Activated CD8-positive, alpha-beta memory T cell treated with anti-CD3 and anti-CD28 coated beads for 1 hour (primary cell): ENCODE measurements at places on chromosomes 3 and 15.

- DNase-seq, result no peak
Measured at GRCh38 chr15:42836251-42836650, 84.3 kb downstream of the TTBK2 start.

DNA sequence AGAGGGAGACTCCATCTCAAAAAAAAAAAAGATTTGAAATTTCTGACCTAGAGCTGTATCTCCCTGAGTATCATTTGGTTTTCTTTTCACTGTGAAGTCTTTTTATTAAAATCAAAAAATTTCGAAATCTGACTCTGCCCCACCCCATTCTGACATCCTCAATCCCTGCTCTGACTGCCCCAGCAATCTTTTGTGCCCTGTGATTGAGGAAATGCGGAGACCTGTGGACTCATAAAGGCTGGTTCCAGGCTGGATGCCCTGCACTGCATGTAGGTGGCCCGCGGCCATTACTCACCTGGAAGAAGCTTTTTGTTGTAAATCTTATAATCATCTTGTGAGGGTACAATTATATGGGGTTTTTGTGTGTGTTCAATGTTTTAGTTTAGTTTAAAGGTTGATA, 147.3 kb upstream of the SEMA6D start:
- DNase-seq, result no peak

DNA sequence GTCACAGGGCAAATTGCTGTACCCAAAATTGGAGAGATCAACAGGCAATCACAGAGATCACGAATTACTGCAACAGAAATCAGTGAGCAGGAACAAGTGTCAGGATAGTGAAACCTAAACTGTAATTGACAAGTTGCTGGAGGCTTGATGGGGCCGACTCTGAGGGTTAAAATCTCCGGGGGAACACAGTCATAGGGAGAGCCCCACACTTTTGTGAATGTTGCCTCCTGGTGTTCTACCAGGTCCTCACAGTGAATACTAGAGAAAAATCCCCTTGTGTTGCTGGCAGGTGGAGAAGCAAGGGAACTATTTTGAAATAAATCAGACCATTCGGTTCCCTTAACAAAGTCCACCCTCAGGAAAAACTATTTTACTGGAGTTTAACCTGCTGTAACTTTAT, 697.5 kb upstream of the CBLB start:
- no peak for DNase-seq

DNA sequence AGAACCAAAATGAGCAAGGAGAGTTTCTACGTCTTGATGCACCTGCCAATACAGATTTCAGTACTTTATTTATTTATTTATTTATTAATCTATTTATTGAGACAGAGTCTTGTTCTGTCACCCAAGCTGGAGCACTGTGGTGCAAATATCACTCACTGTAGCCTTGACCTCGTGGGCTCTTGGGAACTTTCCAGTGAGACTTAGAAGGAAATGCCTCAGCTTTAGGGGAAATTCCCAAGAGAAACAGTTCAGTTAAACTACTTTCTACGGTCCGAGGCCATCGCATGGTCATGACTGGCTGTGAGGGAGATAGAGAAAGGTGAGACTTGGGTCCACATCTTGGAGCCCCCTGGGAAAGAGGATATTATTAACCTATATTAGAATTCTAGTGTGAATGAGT, 47.0 kb upstream of the HERC1 start:
- DNase-seq, result no peak

- DNase-seq, result no peak
Measured at GRCh38 chr3:142896201-142896755, 7.4 kb upstream of the PCOLCE2 start.

- no peak for DNase-seq
Measured at GRCh38 chr3:143658861-143659260, 189.4 kb downstream of the SLC9A9 start.

GRCh38 chr3:111531446-111531845, 10.6 kb upstream of the CD96 start:
- DNase-seq, result no peak

GRCh38 chr3:72847282-72847681, 963 bp downstream of the SHQ1 start:
- DNase-seq, result no peak

GRCh38 chr3:141578202-141578973, 91.6 kb downstream of the RASA2 start:
- no peak for DNase-seq

- DNase-seq, result no peak
Measured at GRCh38 chr15:31236184-31237042, 90.2 kb upstream of the KLF13 start.

GRCh38 chr15:47756872-47757271, 39.6 kb downstream of the SEMA6D start:
- DNase-seq, result no peak

- no peak for DNase-seq
Measured at GRCh38 chr3:52321481-52321880, 5.4 kb downstream of the DNAH1 start.

DNA sequence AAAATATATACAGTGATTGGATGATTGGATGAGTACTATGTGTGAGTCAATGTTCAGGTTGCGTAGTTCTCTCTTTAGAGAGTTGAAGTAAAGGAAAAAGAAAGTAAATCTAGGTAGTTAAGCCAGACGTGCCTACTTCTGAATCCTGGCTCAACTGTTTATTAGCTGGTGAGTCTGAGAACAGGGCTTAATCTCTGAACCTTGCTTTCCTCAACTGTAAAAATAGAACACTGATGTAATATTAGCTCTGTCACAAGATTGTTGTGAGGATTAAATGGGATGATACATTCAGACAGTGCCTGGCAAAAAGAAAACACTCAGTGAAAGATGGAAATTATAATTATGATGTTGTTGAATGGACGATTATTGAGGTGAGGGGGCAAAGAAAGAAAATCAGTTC, 413.4 kb downstream of the MAGI1 start:
- DNase-seq, result no peak

DNA sequence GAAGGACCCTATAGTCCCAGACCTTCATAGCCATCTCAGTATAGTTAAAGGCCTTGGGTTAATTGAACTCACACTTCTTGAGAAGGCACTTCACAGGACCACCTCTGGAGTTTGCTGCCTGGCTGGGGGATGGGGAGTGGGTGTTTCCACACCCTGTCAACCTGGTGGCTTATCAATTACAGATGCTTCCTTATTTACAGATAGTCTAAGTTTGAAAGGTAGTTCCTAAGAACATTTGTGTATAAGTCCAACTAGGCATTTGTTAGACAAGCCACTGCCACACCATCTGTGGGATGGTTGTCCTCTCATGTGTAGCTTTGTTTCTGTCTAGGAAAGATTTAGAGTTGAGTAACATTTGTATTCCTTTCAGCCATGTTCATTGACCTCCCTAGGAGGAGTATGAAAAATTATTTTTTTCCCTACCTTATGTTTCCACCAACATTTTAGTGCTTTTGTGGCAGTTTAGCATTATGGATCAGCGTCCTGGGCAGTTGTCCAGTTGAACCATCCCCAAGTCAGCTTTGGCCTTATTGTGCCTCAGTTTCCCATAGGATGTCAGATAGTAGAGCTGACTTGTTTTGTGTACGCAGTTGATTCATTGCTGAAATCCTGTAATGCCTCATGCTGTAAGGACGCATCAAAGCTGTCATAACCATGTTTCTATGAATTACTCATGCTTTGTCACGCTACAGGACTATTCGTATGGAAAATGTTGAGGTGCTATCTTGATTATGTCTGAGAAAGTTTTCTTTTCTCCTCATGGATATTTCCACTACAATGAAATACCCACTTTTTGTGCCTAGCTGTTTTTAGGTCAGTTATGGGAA, 21.2 kb upstream of the SIAH2 start:
- no peak for DNase-seq

DNA sequence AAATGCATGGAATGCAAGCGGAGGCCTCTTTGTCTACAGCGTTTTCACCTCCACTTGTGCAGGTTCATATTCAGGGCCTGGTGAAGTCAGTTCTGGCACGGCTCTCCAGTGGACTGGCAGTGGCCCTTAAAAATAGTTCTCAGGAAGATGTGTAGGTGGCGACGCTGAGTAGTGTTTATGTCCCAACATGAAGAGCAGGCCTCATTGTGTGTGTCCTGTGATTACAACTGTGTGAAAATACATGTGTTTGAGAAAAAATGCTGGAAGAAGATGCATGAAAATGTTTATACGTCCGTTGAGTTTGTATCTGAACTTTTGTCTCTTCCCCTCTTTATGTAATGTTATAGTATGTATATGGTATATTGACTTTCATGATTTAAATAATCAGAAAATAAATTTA, 7.2 kb downstream of the LIPC start:
- no peak for DNase-seq

DNA sequence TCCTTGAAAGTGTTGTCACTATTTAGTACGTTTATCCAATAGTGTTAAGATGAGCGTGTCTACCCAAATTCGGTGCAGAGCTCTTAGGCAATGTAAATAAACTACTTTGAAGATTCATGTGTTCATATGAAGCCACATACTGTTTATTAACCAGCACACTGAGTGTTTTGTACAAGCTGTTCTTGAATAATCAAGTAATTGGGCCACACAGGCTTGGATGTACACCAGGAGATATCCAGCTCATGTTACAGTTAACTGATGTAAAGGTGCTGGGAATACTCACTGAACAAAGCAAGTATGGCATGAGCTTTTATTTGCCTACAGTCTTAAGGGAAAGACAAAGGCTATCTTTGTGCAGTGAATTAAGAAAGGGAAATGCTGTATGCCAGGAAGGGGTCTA, 632 bp upstream of the DHX36 start:
- DNase-seq, result no peak

- no peak for DNase-seq
Measured at GRCh38 chr3:109116031-109116430, 1.9 kb downstream of the MORC1 start.

DNA sequence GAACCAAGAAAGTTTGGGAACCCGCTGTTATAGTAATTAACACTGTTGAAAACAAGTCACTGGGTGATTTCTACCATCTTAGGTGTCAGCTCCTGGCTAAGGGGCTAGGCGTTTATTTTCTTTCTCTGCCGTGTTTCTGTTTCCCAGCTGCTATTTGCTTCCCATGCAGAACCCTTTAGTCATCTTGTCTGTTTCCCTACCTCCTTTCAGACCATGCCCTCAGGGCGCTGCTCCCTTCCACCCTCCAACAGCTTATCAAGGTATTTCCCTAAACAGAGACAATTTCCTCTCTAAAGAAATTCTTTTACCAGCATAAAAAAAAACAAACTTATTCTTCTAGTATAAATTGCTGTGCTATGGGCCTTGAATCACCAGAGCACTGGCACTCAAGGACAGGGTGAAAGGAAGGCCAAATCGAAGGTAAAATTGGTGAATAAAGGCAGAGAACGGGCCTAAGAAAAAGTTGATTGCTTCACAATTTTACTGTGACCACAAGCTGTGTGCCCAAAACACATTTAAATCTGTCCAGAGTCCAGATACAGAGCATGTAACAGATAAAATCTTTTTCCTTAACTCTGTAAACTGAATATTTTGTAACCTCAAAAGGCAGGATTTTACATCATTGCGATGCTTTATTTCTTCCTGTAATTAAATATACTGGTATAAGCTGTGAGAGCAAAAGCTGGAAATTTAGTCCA, 319.2 kb downstream of the ZNF621 start:
- no peak for DNase-seq

- DNase-seq, result no peak
Measured at GRCh38 chr3:127220497-127220896, 27.6 kb downstream of the PRR23E start.

- DNase-seq, result no peak
Measured at GRCh38 chr3:88057630-88058305, 1.0 kb downstream of the CGGBP1 start.

DNA sequence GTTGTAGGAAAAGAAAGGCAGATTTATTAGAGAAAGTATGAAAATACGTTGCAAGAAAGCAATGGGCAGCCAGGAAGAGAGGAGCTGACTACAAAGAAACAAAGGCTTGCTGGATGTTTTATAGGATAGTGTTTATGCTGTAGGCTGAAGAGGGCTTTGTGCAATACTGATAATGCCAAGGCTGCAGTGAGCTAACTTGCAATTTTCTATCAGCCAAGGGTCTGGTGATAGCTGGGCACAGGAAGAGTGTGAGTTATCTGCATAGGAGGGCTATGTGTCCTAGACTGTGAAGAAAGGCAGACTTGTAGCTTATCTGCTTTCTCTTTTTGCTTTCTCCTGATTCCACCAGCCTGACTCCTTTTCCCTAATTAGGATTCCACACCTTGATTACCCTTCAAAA, 51.3 kb upstream of the OSBPL11 start:
- no peak for DNase-seq

GRCh38 chr15:69125236-69125635, 35.2 kb upstream of the GLCE start:
- DNase-seq, result no peak

DNA sequence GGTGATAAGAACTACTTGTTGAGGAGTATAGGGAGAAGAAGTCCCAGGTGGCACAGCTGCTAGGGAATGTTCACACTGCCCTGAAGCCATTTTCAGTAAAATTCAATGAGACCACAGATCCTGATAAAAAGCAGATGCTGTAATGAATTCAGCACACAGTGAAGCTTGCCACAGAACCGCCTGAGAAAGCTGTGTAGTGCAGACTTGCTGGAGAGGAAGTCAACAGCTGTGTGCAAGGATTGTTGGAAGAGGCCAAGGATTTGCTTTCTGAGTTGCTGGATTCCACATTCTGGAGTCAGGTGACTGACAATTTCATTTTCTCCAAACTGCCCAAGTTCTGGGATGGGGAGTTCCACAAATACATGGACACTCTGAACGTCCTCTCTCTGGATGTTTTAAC, 70.9 kb downstream of the ANP32A start:
- DNase-seq, result no peak
